ENCODE measurements at places on chromosomes 5 and 9. TPM values are rescaled to one million over a fixed set of nuclear protein-coding genes. Genes with fewer than 3 reads are reported as not detected.

DNA sequence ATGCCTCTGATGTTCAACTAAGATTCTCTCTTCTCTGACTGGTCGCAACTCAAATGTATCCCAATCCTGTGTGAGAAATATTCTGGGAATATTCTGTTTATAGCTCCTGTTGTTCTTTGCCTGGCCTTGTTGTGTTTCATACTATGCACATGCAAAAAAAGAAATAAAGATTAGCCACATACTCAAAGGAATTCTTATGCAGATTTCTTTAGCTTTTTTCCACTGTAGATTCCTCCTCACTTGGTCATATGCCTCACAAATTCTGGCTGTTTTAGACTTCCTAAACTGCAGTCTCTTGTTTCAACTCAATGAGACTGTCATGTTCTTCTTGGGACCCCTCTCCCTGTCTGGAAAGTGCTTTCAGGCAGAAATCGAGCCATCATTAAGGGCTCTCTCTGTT lies 217.5 kb upstream of the SH3GL2 start:
- DNase-seq = no peak

GRCh38 chr9:19379283-19379682 lies 753 bp downstream of the RPS6 start:
- DNase-seq = no peak

DNA sequence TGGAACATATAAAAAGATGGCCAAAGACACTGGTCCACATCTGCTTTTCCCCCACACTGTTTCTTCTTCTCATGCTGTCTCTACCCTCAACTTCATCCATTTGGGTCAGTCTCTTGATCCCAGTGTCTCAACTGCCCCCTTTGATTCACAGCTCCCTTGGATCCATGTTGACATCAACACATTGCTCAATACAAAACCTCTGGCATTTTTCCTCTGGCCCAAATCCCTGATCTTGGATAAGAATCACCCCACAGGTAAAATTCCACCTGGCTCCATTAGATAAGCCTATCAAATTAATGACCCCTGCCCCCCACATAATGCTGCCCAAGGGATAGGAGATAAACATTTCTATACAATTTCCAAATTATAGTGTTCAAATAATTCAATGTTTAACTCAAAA lies 229.8 kb downstream of the TLE1 start:
- DNase-seq = no peak

GRCh38 chr9:14006386-14007187 lies 307.4 kb downstream of the NFIB start:
- DNase-seq = no peak

PCDHGA5 gene
- total RNA-seq = 0.51 TPM

- DNase-seq = no peak
Measured at GRCh38 chr5:72511774-72512592, 4.8 kb upstream of the ZNF366 start.

TUBB4B gene
- 336 TPM for total RNA-seq

GRCh38 chr5:72531496-72532190 lies 24.4 kb upstream of the ZNF366 start:
- DNase-seq = no peak

DNA sequence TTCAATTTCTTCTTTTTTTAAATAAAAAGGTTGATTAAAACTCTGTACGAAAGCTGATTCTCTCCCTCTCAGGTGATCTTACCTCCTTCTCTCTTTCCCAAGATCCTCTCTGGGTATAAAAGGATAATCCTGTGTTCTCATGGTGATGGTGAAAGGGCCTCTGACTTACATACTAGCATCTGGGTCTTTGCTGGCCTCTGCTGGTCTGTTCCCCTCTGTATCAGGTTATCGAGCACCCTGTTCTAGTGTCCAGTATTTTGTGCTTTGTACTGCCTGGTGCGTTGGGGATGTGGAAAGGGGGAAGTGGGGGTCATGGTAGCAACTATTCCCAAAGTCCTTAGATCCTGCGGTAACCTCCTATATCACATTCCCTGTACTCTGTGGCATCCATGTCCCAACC lies 328.9 kb downstream of the NR2F1-AS1 start:
- DNase-seq = no peak

DNA sequence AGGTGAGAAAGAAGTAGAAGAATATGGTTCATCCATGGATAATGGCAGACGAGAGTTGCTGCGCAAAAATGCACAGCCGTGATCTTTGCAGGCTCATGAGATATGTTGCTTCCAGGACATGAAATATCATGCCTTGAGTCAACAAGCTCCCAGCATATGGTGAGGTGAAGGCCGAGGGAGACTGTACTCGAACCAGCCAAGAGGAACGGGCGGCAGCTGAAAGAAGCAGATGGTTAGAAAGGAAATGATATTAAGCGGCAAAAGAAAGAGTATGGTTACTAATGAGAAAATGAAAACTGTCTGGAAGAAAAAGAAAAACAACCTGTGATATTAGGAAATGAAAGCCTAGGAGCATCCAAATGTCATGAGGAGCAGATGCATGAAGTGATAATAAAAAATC lies 344.7 kb upstream of the DAP start:
- no peak for DNase-seq

PCDHB13 gene
- total RNA-seq = 3.6 TPM

DNA sequence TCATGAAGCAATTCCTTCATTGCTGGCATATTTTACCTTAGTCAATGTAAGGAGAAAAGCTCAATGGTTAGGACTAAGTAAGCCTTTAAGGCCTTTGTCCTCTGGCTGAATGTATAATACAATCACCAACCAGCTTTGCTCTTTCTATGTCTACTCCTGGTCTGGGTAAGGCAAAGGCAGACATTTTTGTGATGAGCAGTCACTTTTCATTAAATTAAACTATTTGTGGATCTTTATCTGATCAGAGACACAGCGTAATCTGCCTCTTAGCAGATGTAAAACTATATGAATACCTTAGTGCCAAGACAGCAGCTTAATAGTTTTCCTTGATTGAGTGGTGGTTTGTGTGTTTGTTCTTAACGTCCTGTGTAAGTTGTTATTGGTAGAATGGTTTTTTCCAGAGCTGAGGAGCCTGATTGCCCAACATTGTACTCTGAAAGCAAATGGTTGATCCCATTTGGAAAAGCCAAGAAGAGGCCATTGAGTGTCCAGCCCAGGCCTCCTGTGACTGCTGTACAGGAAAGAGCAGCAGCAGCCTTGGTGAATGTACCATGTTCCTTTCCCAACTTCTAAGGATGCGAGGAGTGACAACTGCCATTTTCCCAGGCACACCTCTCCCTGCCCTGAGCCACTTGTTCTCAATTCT lies 16.5 kb upstream of the CXXC5 start:
- DNase-seq = no peak

DNA sequence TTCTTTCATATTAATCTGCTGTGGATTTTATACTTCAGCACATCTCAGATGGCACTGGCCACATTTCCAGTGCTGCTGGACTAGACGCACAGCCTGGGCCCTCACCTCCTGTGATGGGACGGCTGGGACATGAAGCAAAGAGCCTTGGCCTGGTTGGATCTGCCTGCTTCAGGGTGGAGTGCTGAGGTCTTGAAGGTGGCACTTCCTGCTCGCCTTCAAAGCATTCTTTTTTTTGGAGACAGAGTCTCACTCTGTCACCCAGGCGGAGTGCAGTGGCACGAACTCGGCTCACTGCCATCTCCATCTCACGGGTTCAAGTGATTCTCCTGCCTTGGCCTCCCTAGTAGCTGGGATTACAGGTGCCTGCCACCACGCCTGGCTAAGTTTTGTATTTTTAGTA lies 73.1 kb downstream of the RAPGEF1 start:
- no peak for DNase-seq

Measured in neural crest cell (in vitro differentiated cells).